ENCODE measurements at places on chromosomes 2 and 18.

DNA sequence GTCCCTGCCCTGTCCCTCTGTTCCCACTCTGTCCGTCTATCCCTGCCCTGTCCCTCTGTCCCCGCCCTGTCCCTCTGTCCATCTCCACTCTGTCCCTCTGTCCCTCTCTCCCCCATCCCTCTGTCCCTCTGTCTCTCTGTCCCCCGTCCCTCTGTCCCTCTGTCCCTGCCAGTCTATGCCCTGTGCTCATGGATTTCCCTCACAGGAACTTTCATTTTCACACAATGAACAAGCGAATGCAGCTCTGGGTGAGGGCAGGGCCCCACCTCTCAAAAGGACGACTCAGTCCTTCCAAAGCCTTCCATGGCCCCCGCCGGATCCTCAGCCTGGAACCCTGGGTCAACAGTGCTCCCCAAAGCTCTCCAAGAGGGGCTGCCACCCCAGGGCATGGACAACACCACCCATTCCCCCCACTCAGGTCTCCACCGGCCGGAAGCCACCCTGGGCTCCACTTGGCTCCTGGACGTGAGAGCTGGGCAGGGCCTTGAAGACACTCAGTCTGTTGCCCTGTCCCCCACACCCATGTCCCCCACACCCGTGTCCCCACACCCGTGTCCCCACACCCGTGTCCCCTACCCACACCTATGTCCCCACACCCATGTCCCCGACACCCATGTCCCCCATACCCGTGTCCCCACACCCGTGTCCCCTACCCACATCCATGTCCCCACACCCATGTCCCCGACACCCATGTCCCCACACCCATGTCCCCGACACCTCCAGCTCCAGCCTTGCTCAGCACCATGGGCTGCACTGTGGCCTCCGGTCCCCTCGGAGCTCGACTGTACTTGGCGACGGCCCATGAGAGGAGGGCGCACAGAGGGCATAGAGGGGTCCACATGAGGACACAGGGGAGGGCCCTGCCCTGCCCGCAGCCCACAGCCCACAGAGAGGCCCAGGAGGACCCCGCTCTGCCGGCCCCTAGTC lies 156.0 kb downstream of the PXDN start:
- no peak for DNase-seq

DNA sequence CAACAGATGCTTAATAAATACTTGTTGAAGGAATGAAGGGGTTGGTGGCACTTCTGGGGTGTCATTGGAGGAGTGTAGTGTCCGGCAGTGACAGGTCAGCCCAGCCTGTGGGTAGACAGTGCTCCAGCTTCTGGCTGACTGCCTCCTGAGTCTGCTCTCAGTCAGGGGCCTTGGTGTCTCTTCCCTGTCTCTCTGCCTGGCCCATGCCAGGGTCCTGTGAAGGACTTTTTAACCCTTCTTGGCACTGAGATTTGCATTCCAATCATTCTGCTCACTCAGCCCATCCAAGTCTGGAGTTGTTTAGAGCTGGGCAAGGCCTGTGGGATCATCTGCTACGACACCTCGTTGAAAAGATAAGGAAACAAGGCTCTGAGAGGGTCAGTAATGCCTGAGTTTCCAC lies 1.4 kb upstream of the KCNK3 start:
- no peak for DNase-seq

DNA sequence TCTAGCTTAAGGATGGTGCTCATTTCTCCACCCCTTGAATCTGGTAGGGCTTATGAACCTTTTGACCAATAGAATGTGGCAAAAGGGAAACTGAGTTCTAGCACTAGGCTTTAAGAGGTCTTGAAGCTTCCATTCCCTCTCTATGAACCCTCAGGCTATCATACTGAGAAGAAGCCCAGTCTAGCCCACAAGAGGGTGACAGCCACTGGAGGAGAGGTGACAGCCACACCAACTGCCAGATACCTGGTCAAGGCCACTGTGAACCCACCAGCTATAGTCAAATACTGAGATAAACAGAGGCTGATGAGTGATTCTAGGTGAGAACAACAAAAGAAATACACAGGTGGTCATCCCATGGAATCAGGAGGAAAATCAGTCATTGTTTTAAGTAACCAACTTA lies 37.6 kb downstream of the NCKAP5 start:
- DNase-seq = no peak

GRCh38 chr2:20643060-20643459 lies 7.8 kb downstream of the HS1BP3 start:
- DNase-seq = no peak

DNA sequence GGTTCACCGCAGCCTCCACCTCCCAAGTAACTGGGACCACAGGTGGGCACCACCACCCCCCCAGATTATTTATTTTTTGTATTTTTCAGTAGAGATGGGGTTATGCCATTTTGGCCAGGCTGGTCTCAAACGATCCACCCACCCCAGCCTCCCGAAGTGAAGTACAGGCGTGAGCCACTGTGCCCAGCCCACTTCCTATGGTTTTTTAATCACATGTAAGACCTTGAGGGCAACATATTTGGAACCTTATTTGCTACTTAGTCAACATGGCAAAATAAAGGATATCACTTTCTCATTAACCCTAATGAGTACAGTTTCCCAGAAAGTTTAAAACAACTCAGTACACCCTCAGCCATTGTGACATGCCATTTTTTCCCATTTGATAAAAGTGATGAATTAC lies 64.7 kb downstream of the EIF5B start:
- DNase-seq = no peak

- no peak for DNase-seq
These were observed 49.3 kb downstream of the TNP1 start for GRCh38 chr2:216810399-216811160.

- no peak for DNase-seq
These were observed 2.6 kb downstream of the MAP2 start for GRCh38 chr2:209426432-209426831.

DNA sequence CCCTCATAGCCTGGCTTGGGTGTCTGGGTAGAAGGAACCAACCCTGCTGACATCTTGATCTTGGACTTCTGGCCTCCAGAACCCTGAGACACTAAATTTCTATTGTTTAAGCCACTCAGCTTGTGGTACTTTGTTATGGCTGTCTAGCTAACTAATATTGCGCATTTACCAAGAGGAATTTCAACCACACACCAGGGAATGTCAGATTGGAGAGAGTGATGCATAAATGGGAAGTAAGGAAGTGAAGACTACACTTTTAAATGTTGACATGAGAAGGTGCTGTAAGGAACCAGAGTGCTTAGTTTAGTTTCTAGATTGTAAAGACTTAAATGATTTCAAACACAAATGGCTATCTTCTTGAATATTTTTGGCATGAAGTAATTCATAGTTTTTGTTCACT lies 98.9 kb upstream of the ITGB6 start:
- no peak for DNase-seq

- DNase-seq = no peak
These were observed 828.0 kb downstream of the SLC4A3 start for GRCh38 chr2:220455351-220455990.

- no peak for DNase-seq
These were observed 91.0 kb upstream of the KCNH7 start for GRCh38 chr2:162929571-162929970.

- DNase-seq = no peak
These were observed 149.3 kb downstream of the COL6A3 start for GRCh38 chr2:237264480-237265219.

DNA sequence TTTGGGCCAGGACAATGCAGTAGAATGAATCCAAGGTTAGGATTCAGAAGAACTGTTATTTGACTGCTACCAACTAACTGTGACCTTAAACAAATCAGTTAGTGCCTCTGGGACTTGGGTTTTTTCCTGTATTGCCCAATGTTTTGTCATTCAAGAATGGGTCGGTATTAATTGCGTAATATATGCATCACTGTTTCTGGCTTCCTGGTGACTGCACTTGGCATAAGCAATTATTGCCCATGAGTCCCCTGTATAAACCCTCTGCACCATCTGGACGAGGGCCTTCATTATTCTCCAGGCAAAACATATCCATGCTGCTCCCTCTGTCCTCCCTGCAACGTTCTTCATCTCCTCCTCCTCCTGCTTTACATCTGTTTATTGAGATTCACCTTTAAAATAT lies 255.8 kb upstream of the LRRTM1 start:
- DNase-seq = no peak

GRCh38 chr18:13392899-13393298 lies 174.3 kb downstream of the LDLRAD4 start:
- DNase-seq = no peak

- DNase-seq = no peak
These were observed 16.2 kb upstream of the GLS start for GRCh38 chr2:190864375-190864774.

GRCh38 chr2:241291977-241292376 lies 23.5 kb downstream of the HDLBP start:
- no peak for DNase-seq

- DNase-seq = no peak
These were observed 196.1 kb downstream of the LTBP1 start for GRCh38 chr2:33142810-33143209.

DNA sequence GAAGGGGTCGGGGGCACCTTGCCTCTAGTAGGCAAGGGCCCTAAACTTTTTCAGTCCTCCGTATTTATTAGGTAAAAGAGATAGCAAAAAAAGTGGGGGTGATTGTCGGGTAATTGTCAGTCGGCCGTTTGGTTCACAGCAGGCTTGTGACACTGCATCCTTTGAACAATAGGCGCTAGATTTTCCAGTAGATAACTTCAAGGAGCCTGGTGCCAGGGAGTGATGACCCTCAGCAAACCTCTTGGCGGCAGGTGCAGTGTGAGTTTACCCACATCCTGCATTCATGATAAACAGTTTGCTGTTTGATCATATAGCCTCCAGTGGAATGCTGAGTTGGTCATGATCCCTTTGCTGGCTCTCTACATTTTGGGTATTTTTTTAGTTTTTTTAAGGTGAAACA lies 22.9 kb downstream of the SERPINB8 start:
- no peak for DNase-seq

GRCh38 chr2:212078103-212078502 lies 460.5 kb downstream of the ERBB4 start:
- DNase-seq = no peak

DNA sequence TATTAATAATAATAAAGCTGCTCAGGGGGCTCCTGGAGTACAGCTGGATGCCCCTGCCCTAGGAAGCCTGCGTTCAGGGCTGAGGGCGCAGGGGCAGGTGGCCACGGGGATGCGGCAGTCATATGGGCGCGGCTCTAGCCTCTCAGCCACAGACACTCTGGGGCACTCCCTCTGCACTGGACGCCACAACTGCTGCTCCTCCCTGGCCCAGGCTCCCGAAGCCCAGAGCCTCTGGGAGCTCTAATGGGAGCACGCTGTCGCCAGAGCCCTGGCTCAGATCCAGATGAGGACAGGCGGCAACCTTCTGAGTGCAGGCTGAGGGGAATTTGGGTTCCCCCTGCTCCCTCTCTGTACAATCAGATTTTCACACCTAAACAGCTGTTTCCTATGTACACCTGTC lies 93.6 kb downstream of the MTCL1 start:
- no peak for DNase-seq
